BE2C (cell line): ENCODE measurements at places on chromosomes 5 and 9.
A peak's percentile ranks its signal among the peaks of the same experiment; 100 is the strongest.

GRCh38 chr9:12723409-12724028 lies 30.3 kb downstream of the TYRP1 start:
- DNase-seq, result no peak

DNA sequence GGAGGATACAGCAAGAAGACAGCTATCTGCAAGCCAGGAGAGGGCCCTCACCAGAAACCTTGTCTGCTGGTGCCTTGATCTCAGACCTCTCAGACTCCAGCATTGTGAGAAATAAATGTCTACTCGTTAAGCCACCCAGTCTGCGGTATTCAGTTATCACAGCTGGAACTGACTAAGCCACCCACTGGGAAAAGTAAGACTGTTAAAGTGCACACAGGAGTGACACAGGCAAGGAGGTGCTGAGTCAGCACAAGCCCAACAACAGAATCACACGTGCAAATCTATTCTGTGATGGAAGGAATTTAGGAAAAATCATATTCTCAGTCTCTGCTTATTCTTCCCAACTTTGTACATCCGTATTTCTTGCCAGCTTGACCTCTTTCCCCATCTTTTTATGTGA lies 200.0 kb downstream of the NR2F1-AS1 start:
- no peak for DNase-seq

DNA sequence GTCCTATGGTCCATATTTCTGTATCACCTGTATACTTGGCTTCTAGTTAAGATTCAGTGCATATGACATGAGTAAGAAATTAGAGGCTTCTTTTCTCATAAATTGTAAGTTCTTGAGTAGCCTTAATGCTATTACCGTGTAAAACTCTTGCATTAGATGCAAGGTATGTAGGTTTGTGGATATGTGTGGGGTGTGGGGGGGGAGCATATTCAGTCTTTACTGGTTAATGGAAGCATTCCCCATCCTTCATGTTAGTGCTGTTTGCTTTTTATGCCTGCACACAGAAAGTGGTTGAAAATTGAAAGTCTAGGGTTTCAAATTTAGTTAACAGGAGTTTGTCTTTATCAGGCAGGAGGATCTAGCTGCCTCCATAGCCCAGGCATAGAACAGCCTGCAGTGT lies 16.1 kb downstream of the RAI14 start:
- DNase-seq, result no peak

- DNase-seq, result no peak
Measured at GRCh38 chr5:156356238-156356637, 29.3 kb downstream of the SGCD start.

DNA sequence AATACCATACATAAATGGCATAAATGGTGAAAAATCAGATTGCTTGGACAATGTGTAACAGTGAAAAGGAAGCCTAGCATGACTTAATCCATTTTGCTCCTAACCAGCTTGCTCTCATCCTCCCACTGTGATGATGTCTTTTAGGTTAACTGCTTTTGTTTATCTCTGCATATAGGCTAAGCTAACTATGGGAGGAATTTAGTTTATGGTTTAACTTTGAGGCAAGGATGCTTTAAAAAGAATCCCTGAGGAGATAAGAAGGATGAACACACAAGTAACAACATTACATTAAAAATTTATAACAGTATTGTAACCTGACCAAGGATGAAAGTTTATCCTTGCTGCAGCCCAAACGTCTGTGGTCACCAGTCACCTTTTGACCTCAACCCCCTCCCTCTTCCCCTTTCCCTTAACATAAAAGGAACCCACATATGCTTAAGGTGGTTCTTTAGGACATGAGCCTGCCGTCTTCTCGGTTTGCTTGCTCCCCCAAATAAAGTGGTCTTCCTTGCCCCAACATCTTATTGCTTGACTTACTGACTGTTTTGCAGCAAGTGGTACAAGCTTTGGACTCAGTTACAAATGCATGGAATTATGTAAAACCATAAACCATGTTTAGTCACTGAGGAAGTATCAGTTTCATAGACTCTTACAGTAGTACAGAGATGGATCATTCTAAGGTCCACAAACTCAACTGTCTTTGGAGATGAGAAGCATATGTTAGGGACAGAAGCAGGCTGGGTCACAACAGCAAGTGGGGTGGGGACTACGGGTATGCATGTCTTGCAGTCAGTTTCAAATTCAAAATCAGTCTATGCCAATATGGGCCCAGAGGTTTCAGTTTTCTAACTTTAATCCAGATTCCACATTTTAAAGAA lies 31.3 kb downstream of the AGXT2 start:
- DNase-seq, result no peak

DNA sequence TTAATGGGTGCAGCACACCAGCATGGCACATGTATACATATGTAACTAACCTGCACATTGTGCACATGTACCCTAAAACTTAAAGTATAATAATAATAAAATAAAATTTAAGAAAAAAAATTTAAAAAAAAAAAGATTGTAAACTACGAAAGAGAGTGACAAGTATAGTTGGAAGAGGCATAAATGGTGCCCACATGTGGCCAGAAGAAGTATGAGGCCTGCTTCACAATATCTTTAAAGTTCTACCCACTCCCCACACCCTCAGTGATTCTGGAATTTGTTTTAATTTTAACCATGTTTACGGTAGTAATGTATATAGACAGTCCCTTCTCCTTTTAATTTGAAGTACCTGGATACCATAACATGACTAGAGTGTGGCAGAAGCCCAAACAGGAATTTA lies 172.7 kb downstream of the CHSY3 start:
- no peak for DNase-seq

GRCh38 chr5:179387151-179388110 lies 42.2 kb upstream of the ADAMTS2 start:
- DNase-seq, result no peak

GRCh38 chr5:174120401-174121005 lies 75.0 kb downstream of the NSG2 start:
- DNase-seq, result no peak

- no peak for DNase-seq
Measured at GRCh38 chr5:114208588-114208987, 153.3 kb upstream of the KCNN2 start.

DNA sequence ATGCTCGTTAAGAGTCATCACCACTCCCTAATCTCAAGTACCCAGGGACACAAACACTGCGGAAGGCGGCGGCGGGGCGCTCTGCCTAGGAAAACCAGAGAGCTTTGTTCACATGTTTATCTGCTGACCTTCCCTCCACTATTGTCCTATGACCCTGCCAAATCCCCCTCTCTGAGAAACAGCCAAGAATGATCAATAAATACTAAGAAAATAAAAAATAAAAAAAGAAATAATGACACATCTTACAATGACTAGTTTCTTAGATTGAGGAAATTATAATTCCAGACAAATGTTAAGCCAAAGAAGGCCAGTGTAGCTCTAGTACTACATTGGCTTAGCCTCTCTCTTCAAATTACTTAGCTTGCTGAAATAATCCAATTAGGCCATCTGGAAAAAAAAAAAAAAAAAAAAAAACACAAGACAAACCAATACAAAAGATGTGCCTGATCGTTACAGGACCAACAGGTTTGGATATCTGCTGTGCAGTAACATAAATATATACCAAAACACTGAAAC lies 58.0 kb downstream of the ANXA2R start:
- DNase-seq, result no peak

- DNase-seq, result no peak
Measured at GRCh38 chr9:128159522-128159783, 612 bp upstream of the BBLN start.

GRCh38 chr9:120839146-120839545 lies 3.6 kb downstream of the PSMD5 start:
- DNase-seq, result no peak

DNA sequence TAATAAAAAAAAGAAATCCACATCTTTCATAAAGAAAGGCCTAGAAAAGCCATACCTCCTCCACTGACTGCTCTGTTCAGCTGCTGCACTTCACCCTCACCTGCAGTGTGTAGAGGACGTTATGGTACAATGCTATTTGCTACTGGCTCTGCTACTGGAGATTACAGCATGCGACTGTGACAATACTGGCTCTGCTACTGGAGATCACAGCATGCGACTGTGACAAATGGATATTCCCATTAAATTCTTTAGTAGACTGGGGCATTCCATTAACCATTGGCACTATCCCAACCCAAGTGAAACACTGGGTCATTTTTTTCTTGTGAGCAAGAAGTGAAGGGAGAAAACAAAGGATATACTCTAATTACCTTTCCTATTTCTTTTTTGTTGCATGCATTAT lies 1063.5 kb upstream of the DMAC1 start:
- DNase-seq, result no peak

DNA sequence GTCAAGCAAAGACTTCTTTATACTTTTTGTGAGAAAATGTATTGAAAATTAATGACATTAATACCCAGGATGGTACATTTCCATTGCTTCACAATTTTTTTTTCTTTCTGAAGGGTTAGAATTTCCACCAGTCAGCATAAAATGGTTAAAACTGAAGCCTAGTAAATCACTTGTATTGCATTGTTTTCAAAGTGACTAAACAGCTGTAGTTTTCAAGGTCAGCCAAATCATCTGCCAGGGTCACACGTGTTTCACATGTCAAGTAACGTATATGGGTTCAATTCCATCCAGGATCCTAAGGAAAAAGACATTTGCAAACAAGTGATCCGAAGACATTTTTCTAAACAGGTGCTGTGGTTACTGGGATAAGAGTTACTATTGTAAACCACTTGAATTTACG lies 574.2 kb downstream of the RAB3C start:
- DNase-seq, result no peak

DNA sequence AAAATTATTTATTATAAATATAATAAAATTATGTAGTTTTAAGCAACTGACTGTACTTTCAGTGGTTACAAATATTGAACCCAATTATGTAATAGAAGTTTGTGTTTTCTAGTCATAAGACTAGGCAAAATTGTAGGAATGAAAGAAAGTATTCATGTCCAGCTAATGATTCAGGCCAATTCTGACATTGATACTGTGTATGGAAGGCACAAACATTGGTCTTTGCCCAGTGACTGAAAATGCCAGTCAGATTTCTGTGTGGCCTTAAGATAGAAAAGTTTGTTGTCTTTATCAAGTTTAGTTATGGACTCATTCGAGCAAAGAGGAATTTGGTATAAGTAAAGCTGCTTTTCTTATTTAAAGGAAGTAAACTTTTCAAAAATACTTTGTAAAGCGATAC lies 60.3 kb downstream of the SLC12A2 start:
- DNase-seq, result no peak

- peak; percentile 75 for DNase-seq
Measured at GRCh38 chr5:144189800-144190429, 19.2 kb downstream of the KCTD16 start.

DNA sequence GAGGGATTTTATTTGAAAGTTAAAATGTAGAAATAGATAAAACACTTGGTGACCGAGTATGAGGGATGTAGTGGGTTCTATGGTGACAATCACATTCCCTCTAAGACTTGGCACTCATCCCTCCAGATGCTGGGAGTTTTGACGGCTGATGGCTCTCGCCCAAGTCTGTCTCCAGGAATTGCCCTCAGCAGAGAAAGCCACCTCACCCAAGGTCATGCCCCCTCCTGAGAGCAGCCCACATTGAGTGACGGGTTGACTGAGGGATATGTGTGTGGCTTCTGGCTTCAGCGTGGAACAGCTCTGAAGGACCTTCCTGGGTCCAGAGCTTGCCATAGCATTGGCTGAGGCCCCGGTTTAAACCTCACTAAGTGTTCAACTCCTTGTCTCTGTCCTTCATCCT lies 19.4 kb downstream of the CAVIN4 start:
- no peak for DNase-seq

GRCh38 chr9:108515856-108516255 lies 339.9 kb downstream of the ACTL7B start:
- DNase-seq, result no peak

GRCh38 chr9:76390656-76391055 lies 3.6 kb downstream of the RFK start:
- no peak for DNase-seq

GRCh38 chr5:169413416-169413815 lies 112.5 kb upstream of the SLIT3 start:
- no peak for DNase-seq

GRCh38 chr9:127634021-127634420 lies 21.9 kb downstream of the STXBP1 start:
- DNase-seq, result no peak

DNA sequence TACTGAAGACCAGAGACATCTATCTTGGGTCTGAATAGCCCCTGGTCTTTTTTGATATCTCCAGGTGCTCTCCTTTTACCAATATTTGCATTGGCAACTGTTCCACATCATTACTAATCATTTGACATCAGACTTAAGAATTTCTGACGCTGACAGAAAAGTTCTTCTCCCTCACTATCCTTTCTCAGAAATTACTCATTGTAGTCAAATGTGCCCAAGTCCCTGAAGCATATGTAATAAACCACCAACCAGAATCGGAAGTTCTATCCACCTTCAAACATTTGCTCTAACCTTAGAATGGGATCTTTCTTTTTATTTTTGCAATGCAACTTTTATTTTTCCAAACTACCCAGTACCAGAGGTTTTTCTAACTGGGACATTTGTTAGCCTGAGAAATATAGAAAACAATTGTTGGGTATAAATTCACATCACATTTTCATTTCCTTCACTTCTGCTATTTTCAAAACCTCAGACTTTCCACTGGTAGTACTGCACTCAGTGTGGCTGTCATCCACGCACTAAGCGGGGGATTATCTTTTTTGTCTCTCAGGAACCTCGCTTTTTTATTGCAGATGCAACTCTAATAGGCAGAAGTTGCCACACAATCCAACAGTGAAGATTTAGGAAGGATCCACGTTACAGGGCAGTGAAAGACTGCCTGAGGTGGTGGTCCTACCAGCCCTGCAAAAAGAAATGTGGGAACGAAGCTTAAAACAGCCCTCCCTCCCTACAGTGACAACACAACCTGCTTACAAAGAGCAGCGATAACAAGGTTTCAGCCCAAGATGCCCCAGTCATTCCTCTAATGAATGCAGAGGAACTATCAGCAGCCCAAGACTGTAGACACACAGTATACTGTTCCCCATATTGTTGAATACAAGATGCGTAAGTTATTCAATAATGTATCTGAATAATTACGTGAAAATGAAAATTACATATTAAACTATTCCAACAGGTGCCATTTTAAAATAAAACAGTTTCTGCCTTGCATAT lies 201.2 kb downstream of the EBF1 start:
- no peak for DNase-seq

DNA sequence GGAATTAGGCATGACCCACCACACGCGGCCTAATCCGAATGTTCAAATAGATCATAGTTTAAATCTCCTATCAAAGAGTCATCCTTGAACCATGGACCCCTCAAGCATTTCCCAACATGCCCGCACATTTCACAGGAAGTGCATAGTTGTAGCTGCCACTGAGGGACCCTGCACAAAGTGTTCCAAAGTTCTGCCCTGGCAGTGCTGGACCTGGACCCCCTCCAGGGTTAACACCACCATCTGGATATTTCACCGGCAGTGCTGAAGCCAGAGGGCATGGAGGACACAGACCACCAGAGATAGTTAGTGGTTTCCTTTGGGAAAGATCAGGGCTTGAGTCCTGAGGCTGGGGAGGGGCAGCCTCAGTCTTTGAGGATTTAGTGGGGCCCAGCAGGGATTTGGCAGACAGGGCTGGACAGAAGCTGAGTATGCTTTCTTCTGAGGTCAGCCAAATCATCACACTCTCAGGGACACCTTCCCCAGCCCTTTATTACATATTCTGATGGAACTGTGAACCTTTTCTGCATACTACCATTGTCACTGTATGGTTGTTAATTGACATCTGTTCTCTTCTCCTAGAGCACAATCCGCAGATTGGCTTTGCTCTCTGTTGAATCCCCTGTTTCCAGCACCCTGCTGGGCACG lies 143.6 kb upstream of the EFNA5 start:
- no peak for DNase-seq
